NCI-H526 (cell line): ENCODE measurements at places on chromosomes 3 and 15.

- no peak for DNase-seq
Measured at GRCh38 chr3:119894195-119894594, 112.3 kb downstream of the NR1I2 start.

DNA sequence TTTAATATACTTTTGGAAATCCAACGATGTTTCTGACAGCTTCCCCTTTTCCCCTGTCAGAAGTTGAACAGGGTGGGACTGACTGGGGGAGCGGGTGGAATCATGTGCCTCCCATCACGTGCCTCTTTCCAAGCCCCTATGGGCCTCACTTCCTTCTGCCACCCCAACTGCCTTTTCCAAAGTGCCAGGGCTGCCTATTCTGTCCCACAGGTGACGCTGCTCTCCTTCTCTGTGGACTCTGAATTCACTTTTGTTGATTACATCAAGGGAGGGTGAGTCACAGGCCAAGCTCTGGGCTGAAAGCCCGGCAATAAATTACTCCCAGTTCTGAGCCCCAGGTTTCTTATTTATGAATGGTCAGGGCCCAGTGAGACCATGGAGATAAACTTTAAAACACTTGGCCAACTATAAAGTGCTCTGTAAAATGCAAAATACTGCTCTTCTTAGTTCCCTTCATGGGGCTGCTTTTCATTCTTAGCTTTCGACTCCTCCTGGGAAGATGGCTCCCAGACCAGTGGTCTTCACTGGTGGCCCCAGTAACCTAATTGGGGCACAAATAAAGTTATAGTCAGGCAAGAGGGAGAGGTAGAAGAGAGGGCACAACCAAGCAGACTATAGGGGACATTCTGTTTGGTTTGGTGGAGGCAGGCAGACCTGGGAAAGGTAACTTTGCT is 12.3 kb downstream of the CPNE9 start:
- DNase-seq: no peak

GRCh38 chr3:106482451-106482850 is 613.6 kb upstream of the CBLB start:
- no peak for DNase-seq

GRCh38 chr15:26421065-26421464 is 351.8 kb downstream of the GABRB3 start:
- DNase-seq: no peak

DNA sequence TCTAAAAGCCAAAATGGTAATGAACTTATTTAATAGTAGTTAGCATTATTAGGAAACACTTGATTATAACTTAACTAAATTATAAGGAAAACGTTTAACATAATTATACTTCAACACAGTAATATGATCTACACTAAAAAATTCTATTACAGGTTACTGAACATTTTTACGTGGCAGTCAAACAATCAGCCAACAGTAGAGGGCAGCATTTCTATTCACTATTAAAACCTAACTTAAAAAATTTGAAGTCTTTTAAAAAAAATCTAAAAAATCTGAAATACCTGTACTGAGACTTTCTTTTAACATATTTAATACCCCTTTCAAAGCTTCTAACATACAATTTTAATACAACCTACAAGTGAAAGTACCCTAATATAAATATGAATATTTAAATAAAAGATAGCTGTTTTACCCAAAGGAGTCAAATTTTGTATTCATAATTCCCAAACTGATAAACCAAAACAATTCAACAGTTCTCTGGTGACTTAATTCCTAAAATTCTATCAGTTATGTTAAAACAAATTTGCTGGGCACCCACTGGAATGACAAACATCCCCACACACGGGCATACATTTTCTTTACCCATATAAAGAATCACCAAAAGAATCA is 41.5 kb downstream of the DLG1 start:
- DNase-seq: peak; percentile 57

DNA sequence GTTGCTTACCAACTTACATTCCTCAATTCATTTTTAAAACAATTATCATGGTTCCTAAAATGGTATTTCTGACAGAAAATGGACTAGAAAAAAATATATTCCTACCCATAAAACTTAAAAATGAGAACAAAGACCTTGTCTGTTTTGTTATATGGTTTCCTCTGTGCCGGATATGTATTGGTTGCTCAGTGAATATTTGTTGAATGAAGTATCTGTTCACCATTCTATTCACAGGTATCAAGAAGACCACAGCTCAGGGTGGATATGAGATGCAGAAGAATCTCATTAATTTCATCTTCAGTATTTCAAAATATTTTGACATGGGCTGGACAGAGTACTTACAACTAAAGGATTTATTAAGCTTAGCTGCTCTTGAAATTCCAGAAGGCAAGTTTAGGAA is 58.1 kb downstream of the TUSC7 start:
- DNase-seq: no peak

DNA sequence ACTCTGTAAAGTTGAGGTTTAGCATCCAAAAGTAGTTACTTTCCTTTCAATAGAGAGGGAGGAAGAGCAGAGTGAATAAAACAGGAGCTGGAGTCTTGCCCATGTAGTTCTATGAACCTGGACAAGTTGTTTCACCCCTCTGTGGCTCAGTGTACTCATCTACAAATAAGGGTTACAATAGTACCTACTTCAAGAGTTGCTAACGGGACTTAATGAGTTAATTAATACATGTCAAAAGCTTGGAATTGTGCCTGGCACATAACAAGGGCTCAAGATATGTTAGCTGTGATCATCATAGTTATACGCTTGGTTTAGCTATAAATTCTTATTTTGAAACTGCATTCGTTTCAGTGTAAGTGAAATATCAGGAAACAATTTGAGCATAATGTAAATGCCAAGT is 388.5 kb upstream of the THBS1 start:
- DNase-seq: no peak

- DNase-seq: no peak
Measured at GRCh38 chr3:189137416-189137815, 34.4 kb upstream of the TPRG1 start.

DNA sequence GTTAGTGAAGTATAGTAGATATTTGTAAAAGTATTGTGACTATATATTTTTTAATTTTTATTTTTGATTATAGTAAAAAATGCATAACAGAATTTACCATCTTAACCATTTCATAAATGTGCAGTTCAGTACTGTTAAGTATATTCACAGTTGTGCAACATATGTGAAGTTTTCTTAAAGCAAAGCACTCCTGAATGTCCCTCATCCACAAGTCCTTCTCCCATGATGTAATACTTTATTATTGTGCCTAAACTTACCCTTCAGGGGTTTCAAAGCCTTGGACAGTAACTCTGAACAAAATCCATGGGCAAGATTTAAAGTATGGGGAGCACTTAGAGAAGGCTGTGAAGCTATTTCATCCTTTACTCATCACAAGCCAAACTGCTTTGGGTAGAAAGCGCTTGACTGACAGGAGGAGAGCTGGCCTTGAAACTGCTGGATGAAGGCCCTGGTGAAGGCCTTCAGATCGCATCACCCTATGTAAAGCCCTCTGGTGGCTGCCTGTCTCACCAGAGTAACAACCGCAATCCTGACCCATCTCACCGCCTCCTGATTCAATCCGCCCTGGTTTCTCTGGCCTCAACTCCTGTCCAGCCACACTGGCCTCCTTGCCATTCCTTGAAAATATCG is 28.0 kb downstream of the LSM3 start:
- DNase-seq: no peak

DNA sequence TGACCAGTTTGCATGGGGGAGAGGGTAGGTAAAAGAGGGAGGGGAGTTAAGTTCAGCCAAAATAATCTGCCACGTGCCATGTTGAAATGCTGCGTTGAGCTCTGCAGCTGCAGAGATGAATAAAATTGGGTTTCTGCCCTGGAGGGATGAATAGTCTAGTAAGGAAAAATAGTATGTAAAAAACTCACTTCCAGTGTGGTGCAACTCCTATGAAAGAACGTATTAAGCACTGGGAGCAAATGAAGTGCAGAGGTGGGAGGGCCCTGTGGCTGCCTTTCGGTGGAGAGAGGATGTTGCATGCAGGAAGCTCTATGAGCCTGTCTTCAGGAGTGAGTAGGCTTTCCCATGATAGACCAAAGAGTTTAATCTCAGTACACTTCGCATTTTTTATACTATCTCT is 8.6 kb downstream of the CEP63 start:
- no peak for DNase-seq

GRCh38 chr3:170705131-170705530 is 119.3 kb upstream of the SLC7A14 start:
- no peak for DNase-seq

- no peak for DNase-seq
Measured at GRCh38 chr3:123225016-123225415, 23.3 kb downstream of the SEC22A start.

GRCh38 chr15:29925227-29926082 is 103.2 kb upstream of the TJP1 start:
- peak; percentile 89 for DNase-seq

- peak; percentile 39 for DNase-seq
Measured at GRCh38 chr15:68271854-68272471, 5.6 kb upstream of the FEM1B start.

- DNase-seq: no peak
Measured at GRCh38 chr15:92753591-92753990, 98.0 kb upstream of the FAM174B start.

GRCh38 chr3:152458376-152459117 is 189.8 kb downstream of the MBNL1 start:
- no peak for DNase-seq

GRCh38 chr3:63278171-63279004 is at the start of gene SYNPR:
TSS of gene SYNPR (plus strand) at chr3:63278308.
- DNase-seq: peak; percentile 46

DNA sequence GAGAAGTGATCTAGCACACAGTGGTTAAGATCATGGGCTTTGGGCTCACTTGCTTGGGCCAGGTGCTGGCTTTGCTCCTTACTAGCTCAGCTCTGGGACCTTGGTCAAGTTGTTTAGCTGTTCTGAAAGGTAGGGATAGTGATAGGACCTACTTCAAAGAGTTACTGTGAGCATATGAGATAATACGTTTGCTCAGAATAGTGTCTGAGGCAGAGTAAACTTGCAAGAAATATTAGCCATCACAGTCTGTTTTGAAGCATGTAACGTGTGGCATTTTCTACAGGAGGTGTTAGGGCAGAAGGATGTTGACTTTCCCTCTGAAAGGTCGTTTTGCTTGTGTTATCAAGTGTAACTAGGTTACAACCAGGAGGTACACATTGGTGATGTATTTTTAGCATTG is 34.5 kb upstream of the NFKBIZ start:
- DNase-seq: no peak

- no peak for DNase-seq
Measured at GRCh38 chr3:43907508-43907858, 216.7 kb downstream of the ABHD5 start.

- DNase-seq: no peak
Measured at GRCh38 chr3:46067401-46067800, 40.1 kb upstream of the XCR1 start.

- no peak for DNase-seq
Measured at GRCh38 chr3:45280971-45281370, 54.9 kb upstream of the TMEM158 start.

DNA sequence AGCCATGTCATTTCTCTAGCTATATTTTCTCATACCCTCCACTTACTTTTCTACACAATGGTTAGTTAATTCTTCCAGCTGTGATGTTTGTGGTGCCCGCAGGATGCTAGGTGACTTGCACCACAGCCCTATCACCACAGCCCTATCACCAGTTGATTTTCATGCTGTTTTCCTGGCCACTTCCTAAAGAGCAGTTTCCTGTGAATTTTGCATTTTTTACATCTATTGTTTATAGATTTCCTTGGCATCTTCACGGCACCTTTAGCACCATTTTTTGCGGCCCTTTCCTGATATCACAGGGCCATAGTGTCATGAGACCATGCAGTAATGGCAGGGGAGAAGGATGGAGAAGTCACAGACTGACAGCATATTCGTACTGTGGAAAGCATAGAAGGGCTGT is 132.9 kb upstream of the PRICKLE2 start:
- no peak for DNase-seq

DNA sequence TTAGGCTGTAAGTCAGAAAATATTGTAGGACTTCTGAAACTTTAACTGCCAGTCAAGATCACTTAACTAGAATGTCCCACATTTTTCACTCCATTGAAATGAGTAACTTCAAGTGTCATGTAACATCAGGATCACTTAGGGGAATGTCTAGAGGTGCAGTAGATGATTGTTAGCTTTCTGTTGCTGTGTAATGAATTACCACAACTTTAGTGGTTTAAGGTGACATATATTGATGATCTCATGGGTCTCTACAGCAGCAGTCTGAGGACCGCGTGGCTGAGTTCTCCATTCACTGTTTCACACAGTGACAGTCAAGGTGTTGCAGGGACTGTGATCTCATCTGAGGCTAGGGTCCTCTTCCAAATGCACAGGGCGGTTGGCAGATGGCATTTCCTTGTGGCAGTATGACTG is 82.7 kb downstream of the SLC25A26 start:
- no peak for DNase-seq

GRCh38 chr3:154132777-154133375 is 11.7 kb downstream of the ARHGEF26 start:
- no peak for DNase-seq

DNA sequence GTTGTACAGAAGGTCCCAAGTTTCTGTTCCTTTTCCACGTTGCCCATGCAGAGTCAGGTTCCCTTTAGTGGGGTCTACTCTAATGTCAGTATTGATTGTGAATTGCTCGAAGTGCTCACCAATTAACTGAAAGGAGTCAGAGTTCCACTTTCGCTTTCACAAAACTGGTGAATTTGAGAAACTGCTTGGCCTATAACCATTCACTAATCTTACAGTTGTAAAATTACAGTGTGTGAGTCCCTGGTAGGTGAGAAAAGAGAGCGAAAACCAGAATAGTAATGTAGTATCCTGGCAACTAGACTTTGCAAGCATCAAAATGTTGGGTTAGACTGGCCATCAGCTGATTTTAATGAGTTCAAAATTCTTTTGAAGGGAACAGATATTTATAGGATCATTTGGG is 237.5 kb upstream of the CHRM5 start:
- no peak for DNase-seq

DNA sequence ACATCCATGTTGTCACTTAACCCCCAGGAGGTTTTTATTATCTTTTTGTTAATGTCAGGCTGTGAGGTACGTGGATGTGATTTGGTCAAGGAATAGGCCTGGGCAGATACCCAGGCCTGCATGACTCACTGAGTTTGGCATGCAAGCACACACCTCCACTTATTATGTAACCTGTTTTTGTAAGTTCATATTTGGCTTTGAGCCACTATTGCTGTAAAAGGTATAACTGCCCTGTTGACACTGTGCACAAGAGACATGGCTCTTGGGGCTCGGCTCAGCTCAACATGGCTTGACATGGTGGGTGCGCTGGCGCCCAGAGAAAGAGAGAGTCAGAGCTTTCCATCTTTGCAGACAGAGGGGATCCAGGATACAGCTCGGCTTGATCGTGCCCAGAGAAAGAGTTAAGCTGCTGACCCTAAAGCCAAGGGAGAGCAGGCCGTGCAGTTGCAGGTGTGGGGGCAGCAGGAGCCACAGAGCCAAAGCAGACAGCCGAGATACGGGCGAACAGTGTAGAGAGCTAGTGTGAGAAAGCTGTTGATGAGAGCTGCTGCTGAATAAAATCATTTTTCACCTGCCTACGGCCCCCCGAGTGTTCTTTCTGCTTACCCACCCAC is 67.9 kb upstream of the UNC13C start:
- DNase-seq: no peak

DNA sequence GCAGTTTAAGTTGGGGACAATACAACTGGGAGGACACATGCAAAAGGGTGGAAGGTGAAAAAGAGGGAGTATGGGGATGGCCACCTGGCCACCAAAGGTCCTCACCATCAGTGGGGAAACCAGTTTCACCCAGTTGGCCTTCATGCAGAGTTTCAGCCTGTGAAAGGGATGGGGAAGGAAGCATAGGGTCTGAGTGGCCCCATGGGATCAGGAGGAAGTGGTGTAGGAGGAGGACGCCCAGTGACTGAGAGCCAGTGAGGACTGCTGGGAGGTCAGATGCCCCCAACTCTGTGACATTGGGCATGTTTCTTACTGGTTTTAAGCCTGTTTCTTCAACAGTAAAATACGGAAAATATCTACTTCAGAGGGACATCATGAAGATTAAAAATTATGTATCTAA is 16.3 kb downstream of the BCL2A1 start:
- no peak for DNase-seq
